RWPE1 (cell line): ENCODE measurements at places on chromosomes 5 and 9.
A peak's percentile ranks its signal among the peaks of the same experiment; 100 is the strongest.

DNA sequence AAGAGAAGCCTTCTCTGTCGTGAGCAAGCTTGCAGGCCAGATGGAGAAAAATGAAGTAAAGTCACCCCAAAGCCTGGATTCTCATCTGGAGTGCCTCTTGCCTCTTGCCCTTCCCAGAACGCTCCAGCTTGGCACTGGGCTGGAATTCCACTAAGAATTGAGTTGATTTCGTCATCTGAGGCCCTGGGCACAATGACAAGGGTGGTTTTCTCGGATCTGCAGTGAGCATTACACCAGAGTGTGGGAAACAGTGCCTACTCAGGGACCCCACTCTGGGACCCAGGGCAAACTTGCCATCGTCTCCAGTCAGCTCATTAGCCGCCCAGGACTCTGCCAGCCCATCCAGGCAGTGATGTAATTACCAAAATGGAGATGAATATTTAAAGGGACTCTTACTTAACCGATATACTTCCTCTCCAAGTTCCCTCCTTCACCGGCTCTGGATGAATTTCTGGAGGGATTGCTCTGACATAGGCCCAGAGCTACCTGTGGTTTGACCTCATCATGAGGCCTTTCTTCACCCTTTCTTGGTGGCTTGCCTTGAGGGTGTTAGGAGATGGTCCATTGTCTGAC, 44.7 kb upstream of the LCP2 start:
- no peak for DNase-seq

DNA sequence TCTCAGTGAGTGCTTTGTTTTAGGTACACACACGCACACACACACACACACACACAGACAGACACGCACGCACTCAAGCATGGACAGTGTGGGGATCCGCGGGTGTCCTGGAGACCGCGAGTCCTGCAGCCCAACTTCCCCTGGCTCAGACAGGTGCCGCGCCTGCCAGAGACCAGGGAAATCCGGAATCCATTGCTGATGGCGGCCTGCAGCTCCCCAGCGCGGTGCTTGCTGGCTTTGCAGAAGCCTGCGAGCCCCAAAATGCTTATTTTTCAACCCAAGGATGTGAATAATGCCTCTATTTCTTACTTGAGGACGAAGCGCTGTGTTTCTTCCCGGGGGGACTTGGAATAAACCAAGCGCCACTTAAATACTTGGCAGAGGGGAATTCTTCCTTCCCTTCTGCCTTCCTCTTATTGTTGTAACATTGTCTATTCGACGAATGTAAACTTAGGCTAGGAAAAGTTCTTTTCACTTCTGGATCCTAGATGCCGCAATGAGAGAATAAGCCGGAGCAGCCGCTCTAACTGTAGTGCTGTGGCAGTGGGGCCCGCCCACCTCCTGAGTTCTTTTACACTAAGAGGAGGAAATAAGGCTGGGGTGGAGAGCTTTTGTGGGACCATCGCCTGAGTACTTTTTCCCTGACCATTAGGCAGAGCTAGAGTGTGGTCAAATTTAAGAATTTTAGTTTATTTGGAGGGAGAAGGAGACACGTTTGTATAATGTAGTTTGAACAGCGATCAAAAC, 802 bp downstream of the ITGA2 start:
- peak; percentile 60 for DNase-seq

DNA sequence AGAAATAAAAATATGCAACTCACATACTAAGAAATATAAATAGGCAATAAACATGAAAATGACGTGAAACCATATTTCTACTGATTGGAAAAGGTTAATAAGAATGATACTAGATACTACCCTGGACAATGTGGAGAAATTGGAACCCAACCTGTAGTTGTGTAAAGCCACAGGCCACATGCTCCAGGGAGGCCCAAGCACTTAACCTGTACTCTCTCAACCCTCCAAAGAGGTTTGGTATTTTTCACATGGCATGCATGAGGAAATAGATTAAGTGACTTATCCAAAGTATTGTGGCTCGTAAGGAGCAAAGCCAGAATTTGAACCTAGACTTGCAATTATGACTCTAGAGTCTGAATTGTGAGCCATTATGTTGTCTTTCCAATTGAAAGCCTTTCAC, 13.4 kb downstream of the LIFR start:
- no peak for DNase-seq

DNA sequence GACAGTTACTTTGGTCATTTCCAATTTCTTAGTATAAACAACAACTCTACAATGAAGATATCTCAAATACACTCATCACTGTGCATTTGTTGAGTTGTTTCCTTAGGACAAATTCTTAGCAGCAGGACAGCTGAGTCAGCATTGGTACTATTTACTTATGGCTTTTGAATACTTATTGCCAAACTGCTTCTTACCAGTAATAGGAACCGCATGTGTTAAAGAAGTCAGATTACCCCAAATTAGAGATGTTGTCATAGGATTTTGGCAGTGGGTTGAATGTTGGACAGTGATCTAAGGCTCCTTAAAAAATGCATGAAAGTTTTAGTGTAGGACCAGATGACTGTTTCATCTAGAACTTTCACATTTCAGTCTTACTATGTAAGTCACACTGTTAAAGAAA, 280.1 kb upstream of the DMRT1 start:
- no peak for DNase-seq

- no peak for DNase-seq
Measured at GRCh38 chr5:78279194-78279593, 15.3 kb downstream of the AP3B1 start.

DNA sequence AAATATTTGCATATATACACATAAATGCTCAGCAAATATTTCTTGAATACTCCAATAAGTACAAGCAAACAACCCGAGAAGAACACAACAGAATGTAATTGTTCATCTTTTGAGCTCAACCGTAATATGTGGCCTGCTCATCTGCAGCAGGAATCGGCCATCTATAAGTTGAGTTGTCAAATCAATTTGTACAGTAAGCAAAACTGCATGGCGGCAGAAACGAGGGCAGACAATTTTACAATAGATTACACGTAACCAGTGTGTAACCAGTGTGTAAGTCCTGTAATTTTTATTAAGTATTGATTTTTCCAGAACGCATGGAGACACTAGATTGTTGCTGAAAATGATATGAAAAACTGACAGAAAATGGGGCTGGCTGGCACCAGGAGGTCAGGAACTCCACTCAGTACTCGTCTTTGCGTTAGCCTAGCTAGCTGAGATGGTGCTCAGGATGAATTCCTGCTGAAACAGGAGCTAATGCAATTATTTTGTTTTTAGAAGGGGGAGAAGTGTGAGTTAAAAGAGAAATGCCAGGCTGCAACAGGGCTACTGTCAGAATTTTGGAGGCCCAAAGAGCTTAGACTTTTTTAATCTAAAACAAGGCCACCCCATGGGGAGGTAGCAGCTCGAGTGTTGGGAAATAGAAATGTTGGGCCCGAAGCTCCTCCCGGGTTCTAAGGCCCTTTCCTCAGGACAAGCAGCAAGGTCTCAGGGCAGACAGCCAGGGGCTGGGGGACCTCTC, 682 bp downstream of the DHX29 start:
- peak; percentile 46 for DNase-seq

DNA sequence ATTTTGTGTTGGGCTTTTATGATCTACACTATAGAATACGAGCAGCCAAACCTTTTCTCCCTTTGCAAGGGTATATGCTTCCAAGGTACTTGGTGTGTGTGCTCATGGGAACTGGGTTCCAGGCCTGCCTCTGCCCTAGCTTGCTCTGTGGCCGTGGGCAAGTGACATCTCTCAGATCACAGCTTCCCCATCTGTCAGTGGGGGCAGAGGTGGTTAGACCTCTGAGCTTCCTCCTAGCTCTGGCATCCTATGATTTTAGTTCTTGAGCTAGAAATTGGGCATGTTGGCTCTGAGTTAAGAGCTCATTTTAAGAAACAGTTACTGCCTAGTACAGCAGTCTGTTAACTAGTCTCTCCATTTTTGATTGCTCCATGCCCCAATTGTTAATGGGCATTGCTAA, 12.5 kb upstream of the CCNJL start:
- no peak for DNase-seq

DNA sequence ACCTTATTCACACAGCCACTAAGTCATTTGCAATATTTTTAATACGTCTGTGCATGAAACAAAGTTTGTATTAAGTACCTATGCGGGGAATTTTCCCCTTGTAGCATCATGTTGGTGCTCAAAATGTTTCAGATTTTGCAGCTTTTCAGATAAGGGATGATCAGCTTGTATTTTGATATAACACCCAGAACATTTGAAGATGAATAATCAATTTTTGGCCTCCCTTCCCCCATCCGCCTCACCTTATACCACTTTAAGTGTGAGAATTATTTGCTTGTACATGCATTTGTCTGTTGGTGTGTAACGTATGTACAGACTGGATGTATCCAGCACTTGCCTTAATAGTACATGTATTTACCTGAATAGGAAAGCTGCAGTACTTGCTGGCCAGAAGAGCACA, 1.7 kb downstream of the JAK2 start:
- no peak for DNase-seq

DNA sequence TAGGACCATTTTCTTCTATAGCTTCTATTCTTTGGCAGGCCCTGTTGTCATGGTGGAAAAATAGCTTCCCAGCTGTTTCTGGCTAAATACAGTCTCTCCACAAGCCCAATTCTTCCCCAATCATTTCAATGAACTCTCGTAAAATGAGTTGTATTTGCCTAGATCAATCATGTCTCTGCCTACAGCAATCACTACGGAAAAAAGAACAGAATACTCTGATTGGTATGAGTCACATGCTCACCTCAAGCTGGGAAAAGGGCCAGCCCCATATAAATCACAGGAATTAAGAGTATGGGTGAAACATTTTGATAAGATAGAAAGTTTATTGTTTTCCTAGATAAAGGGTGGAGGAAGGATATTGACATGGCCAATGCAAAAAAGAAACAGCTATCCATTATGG, 711.4 kb downstream of the EFNA5 start:
- DNase-seq: peak; percentile 37

DNA sequence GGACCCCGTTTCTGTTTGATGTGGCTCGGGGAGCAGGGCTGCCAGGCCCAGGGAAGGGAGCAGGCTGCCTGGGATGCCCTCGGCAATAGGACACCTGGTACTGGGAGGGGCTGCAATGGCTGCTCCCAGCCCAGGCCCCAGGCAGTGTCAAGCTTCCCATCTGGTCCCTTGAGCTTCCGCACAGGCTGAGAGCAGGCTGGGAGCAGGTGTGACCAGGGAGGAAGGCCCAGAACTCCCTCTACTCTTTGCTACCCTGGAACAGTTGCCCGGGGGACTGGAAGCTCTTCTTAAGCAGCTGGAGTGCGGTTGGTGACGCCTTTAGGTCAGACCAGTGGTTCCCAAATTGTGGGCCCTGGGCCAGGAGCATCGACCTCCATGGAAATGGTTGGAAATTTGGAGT, 186.9 kb downstream of the GADD45G start:
- DNase-seq: no peak

GRCh38 chr9:119902611-119903010, 533.4 kb upstream of the BRINP1 start:
- DNase-seq: no peak

DNA sequence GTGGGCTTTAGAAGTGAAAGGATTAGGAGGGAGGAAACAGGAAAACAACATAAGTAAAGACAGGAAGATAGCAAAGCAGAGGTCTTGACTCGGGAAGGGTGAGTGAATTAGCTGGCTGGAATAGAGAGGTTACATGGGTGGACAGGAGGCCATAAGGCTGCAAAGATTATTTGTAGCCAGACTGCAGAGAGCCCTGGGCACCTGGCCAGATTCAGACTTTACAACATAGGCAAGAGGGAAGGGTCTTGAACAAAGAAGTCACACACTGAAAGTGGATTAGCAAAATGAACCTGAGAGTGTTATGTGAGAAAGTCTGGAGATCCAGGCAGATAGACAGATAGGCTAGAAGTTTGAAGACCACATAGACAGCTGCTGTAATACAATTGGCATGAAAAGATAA, 29.7 kb upstream of the CER1 start:
- no peak for DNase-seq

DNA sequence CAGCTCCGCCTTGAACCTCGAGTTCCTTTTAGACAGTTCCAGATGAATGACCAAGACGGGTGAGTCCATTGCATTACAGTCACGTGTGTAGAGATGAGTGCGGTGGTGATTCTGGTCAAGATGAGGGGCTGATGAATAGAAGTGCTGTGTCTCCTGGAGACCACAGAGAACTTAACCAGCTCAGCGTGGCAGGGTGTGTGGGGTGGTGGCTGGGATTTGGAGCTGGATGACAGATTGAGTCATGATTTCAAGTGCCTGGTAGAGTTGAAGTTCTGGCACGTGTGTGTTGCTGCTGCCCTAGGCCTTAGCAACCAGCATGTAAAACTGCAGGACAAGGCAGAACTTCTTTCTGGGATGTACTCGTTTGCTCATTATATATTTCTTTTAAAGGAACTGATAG, 53.3 kb downstream of the PRRC2B start:
- DNase-seq: no peak

DNA sequence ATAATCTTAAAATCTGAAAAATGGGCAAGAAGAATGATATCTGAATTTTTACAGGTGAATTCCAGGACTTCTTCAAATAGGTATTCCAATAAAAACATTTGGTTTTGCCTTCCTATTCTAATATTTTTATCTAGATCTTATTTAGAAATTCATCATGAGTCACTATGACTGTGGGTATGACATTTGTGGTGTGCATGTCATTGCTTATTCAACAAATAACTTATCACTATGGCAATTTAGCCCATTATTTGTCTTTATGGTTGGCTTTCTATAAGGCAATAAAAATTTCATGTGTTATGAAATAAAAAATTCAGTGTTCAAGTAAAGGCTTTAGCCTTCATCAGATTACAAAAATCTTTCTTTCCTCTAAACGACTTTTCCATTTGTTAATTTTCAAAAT, 1139.6 kb upstream of the NUDT12 start:
- DNase-seq: no peak

- DNase-seq: no peak
Measured at GRCh38 chr9:71514344-71514975, 253.9 kb downstream of the CEMIP2 start.
